ENCODE measurements at places on chromosomes 4 and X. TPM values are rescaled to one million over a fixed set of nuclear protein-coding genes. Genes with fewer than 3 reads are reported as not detected.

GRCh38 chr4:152579916-152580315 is 44.0 kb upstream of the FBXW7 start:
- H3K4me1 ChIP-seq = no peaks in the 10 kb centered on the region
- H3K36me3 ChIP-seq = no peaks in the 10 kb centered on the region
- no peak overlapping the region for H3K27ac ChIP-seq
- no peak overlapping the region for H3K4me3 ChIP-seq
- H3K27me3 ChIP-seq = no peaks in the 10 kb centered on the region

DNA sequence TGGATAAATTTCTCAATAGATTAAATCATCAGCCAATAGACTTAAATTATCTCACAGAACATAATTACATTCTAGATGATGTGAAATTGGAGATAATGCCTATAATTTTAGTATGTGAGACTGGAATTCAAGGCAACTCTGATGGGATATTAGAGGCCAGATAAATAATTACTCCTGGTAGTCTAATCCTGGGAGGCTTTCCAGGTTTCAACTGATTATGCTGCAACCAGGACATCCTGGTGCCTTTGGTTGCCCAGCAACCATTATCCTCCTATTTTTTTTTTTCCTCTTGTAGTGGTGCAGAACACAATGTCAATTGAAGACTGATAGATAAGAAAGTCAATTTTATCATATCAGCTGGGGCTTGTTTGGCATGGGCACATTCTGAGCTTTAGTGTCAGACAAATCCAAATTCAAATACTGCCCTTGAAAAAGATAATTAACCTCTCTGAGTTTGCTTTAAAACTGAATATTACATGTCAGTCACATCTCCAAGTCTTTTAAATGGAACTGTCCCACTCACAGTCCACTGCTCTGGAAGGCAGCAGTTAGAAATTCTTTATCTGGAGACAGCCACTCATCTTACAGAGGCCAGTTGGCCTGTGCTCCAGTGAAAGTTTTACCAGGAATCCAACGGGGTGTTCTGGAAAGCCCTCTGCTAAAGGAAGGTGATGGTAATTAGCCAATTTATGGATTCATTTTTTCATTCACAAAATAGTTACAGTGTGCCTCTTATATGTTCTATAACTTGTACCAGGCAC is 95.3 kb upstream of the GUCY1A1 start:
- H3K27me3 ChIP-seq = no peaks in the 10 kb centered on the region
- no peaks in the 10 kb centered on the region for H3K4me1 ChIP-seq
- no peaks in the 10 kb centered on the region for H3K36me3 ChIP-seq
- H3K4me3 ChIP-seq = no peak overlapping the region
- H3K27ac ChIP-seq = no peak overlapping the region
- DNase-seq = no peak

GRCh38 chrX:13341491-13342101 is 21.7 kb upstream of the ATXN3L start:
- no peaks in the 10 kb centered on the region for H3K36me3 ChIP-seq
- H3K4me3 ChIP-seq = no peak overlapping the region
- no peak overlapping the region for H3K27ac ChIP-seq
- no peak for DNase-seq
- no peaks in the 10 kb centered on the region for H3K27me3 ChIP-seq

Gene SHISA3
- total RNA-seq = 4.4 TPM

- no peak overlapping the region for H3K27ac ChIP-seq
- DNase-seq = no peak
- H3K4me1 ChIP-seq = no peaks in the 10 kb centered on the region
- H3K27me3 ChIP-seq = no peaks in the 10 kb centered on the region
These were observed 52.9 kb upstream of the HPF1 start for GRCh38 chr4:169810325-169811323.

Gene MAGEA6
- not detected for total RNA-seq

Data from vagina (tissue), 2 donors.